ENCODE measurements at places on chromosomes 7 and 10.

GRCh38 chr7:73701357-73701995, 18.0 kb downstream of the STX1A start:
- DNase-seq = peak; percentile 33

GRCh38 chr7:124918662-124919061, 11.0 kb downstream of the POT1 start:
- no peak for DNase-seq

DNA sequence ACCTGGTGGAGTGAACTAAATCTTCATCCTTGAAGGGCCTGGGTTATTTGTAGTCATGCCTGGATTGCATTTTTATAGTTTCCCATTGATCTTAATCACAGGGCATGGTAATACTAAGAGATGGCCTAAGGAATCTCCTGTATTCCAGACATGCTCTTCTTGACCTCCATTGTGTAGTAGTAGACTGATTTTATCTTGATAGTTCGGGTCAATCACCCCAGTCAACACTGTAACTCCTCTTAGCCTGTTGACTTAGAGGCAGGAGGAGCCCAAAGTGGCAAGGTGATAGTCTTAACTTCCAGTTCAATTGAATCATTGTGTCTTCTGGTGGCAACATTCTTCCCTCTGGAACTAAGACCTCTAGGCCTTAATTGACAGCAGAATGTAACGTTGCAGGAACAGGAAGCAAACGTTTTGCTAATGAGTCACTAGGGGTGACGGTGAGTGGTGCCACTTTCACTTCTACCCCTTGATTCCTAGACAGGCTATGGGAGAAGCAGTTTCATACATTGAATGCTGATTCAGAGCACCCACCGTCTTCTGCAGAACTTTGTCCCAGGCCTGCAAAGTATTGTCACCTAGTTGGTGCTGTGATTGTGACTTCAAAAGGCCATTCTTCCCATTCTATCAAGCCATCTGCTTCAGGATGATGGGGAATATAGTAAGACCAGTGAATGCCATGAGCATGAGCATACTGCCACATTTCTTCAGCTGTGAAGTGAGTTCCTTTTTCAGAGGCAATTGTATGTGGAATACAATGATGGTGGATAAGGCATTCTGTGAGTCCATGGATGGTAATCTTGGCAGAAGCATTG, 24.0 kb upstream of the PAPSS2 start:
- DNase-seq = peak; percentile 95

DNA sequence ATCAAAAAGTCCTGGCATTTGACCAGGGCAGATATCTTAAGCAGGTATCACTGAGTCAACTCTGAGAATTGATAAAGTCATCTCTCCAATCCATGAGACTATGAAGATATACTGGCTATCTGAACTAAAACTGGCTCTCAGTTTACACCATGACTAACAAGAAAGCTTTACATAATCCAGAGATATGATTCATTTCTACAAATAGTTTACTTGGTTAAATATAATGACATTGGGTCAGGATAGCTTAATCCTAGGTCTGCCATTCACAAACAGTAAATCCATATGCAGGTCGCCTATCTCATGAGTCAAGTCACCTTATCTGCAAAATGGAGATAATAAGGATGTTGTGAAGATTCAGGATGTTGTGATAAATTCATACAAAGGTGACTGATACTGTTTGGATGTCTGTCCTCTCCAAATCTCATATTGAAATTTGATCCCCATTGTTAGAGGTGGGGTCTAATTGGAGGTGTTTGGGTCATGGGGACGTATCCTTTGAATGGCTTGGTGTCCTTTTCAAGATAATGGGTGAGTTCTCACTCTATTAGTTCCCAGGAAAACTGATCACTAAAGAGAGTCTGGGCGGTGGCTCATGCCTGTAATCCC, 117.4 kb downstream of the JMJD1C start:
- no peak for DNase-seq

DNA sequence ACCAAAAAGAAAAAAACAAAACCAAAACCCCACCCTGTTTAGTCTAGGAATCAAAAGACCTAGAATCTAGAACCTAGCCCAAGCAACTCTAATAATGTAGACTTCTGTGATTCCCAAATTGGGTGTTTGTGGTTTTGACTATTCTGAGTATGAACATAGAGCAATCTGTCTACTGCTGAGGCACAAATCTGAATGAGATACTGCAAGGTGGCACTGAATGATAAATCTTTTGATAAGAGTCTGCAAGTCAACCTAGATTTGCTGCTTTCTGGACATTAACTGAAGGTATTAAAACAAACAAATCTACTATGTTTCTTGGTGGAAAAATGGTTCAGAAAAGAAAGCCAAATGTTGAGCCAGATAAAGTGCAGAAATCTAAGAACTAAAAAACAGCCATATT, 50.6 kb downstream of the IRF5 start:
- no peak for DNase-seq

Data from EL (cell line).